ENCODE measurements at places on chromosomes 5 and 9.

GRCh38 chr9:126106404-126106803 is 220.2 kb upstream of the MVB12B start:
- no peak for DNase-seq

DNA sequence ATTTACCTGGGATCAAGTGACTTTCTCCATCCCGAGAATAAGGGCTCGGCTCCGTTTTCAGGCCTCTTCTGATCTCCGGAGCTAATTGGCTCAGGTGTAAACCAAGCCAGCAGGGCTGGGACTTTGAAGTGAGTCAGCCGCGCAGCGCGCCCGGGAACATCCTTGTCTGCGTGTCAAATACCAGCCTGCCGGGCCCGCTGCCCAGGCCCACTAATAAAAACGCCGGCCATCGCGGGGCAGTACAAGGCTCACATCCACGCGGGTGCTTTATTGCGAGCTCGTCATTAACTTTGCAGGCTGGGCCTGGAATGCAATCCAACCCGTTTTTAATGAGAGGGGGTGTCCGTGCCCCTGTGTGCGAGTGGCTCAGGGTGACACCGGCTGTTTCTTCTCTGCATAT is 416.8 kb downstream of the IRX2 start:
- no peak for DNase-seq

GRCh38 chr9:114437401-114437893 is 49.7 kb upstream of the AKNA start:
- DNase-seq, result no peak

- DNase-seq, result no peak
Measured at GRCh38 chr5:37568893-37569292, 189.8 kb downstream of the WDR70 start.

- DNase-seq, result no peak
Measured at GRCh38 chr5:105816961-105817360, 1853.8 kb downstream of the EFNA5 start.

- DNase-seq, result no peak
Measured at GRCh38 chr5:97525780-97526179, 342.7 kb upstream of the RIOK2 start.

- DNase-seq, result no peak
Measured at GRCh38 chr5:177996660-177997318, 747 bp upstream of the PROP1 start.
